ENCODE measurements at places on chromosomes 6 and 20.

DNA sequence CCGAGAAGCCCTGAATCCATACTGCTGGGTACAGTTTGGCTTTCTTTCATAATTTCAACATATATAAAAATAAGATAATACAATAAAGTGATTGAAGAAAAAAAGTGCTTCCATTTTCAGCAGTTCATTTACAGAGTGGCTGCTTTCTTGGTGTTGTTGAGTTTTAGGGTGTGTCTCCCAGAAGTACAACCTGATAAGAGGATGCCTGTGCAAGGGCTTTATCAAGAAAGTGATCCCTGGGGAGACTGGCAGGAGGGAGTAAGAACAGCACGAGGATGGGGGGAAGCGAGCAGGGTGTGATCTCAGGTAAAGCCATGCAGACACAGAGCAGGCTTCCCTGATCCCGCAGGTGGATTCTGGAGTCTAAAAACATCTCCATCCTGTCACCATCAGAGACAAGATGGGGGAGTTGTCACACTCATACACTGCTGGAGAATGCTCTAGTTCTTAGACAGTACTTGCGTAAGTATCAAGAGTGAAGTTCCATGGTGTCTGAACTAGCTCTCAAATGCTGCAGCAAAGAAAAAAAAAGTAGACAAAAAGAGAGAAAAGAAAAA, 395.9 kb downstream of the CDH26 start:
- DNase-seq, result no peak

- DNase-seq, result no peak
Measured at GRCh38 chr6:72855471-72855870, 233.6 kb downstream of the KCNQ5 start.

DNA sequence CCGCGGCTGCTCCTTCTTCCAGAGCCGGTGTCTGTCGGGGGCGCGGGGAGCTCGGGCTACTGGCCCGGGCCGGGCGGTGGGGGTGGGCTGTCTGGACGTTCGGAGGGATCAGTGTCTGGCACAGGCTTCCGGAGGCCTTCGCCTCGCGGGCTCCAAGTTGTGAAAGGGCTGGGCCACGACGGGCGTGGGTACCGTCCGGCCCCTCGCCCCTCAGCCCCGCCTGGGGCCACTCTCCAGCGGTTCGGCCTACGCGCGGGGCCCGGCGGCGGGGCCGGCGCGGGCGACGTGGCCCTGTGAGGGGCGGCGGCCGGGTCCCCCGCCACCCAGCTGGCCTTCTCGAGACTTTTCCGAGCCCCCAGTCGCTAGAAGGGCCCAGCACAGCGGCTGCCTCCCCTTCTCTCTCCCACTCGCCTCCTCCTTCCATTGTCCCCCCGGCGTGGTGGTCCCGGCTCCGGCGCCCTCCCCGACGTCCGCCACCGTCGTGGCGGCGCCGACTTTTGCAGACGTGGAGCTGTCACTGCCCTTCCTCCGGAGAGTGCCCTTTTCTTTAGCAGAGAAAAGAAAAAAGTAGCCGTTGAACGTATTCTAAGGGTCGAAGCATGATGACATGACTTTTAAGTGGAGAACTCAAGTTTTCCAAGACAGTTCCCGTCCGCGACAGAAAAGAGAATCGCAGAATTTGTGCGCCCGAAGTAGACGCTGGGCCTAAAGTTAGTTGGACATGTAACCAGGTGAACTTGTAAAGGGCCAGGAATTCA, 571 bp downstream of the ITCH start:
- DNase-seq, result no peak

- no peak for DNase-seq
Measured at GRCh38 chr6:7691675-7692452, 34.0 kb upstream of the BMP6 start.

GRCh38 chr20:19205981-19206396, 6.5 kb upstream of the SLC24A3 start:
- peak; percentile 49 for DNase-seq

DNA sequence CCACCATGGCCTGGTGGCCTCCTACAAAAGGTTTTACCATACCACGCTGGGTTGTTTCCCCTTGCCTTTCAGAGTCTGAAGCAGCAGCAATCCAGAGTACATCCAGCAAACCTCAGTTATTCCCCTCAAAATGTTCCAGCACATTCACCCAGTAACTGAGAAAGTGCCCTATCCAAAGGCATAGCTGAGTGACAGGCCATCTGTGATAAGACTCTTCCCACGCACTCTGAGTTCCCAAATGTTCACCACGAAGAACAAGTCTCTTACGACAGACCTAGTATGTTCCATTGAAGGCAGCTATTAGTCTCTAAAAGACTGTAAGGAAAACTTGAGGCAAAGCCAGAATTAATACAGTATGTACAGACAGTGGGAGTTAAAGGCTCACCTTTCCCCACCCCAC, 31.6 kb upstream of the C20orf144 start:
- no peak for DNase-seq
